HFFc6 (cell line): ENCODE measurements at places on chromosomes 2 and 18.

GRCh38 chr2:219486380-219486959 is 12.2 kb upstream of the GMPPA start:
- no peak for DNase-seq

GRCh38 chr2:35463805-35464596 is 891.6 kb upstream of the CRIM1 start:
- DNase-seq: no peak

- DNase-seq: no peak
Observed at GRCh38 chr2:88831071-88831791, 139.8 kb downstream of the RPIA start.

- no peak for DNase-seq
Observed at GRCh38 chr2:233728723-233729301, at the start of gene UGT1A3. Gene UGT1A3 (plus strand): TSS chr2:233729042. CDS start chr2:233729127, 85 bp downstream.

- no peak for DNase-seq
Observed at GRCh38 chr2:188705191-188705590, 269.0 kb upstream of the COL3A1 start.

GRCh38 chr2:41568648-41569047 is 479.2 kb upstream of the PKDCC start:
- DNase-seq: no peak
